ENCODE measurements at places on chromosomes 7 and 10.

DNA sequence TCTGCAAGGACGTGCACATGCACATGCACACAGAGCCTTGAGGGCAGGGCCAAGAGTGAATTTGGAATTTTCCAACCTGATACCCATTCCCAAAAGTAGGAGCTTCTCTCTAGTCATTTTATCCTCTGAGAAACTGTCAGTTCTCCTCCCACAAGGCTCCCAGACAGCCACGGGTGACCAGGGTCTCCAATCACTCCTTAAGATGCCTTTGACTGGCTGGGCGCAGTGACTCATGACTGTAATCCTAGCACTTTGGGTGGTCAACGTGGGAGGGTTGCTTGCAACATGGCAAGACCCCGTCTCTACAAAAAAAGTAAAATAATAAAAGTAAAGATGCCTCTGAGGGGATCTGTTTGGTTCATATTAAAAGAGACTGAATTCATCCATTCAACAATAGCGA is 13.2 kb downstream of the SCD start:
- no peak for DNase-seq

DNA sequence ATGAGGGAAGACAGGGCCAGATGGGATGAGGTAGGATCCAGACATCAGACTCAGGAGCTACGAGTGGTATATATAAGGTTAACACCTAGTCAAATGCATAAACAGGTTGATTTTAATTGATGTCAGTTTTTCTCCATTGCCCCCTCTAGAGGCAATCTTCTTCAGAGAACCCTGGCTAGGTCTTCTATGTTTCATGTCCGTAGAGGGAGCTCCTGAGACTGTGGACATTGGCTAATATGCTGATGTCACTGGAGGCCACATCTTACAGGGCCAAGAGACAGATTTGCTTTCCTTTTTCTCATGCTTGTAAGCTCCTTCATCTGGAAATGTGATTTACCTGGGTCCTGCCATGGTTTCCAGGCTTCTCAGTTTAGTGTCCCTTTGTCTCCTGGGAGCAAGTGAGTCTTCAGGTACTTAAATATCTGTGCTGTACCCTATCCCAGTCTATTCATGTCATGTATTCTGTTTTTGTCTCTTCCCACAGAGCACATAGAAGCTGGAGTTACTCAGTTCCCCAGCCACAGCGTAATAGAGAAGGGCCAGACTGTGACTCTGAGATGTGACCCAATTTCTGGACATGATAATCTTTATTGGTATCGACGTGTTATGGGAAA is 161.6 kb upstream of the PRSS1 start:
- no peak for DNase-seq

DNA sequence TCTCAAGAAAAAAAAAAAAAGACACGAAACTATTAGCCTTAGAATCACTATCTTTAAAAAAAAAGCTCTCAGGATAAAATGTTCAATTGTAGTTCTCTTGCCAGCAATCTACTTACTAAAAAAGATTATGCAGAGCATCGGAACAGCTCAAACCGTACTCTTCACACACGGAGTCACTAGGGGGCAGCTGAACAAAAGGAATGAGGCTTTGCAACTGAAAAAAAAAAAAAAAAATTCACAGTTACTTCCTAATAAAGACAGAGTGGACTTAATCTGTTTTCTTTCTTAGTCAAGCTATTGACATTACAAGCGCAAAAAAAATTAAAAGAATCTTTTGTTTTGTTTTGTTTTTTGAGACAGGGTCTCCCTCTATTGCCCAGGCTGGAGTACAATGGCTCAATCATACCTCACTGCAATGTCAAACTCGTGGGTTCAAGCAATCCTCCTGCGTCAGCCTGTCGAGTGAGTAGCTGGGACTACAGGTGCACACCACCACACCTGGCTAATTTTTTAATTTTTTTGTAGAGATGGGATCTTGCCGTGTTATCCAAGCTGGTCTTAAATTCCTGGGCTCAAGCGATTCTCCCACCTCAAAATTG is 11.5 kb downstream of the PMS2 start:
- no peak for DNase-seq

GRCh38 chr7:29139191-29139590 is 7.1 kb downstream of the CPVL start:
- no peak for DNase-seq

DNA sequence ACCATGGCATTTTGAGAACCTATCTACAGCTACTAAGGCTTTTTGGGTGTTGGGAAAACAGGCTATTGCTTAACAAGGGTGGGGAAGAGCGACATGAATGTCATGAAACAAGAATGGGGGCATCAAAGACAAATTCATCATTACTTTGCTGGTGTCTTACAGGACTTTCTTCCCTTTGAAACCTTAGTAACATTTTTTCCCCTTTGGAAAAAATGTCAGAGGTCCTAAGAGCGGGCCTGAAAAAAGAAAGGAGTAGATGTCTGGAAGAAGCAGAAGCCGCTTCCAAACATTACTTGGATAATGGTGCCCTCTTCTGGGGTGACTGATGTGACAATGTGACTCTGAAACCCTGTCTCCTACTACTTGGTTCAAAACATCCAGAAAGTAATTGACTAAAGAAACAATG is 3.8 kb upstream of the DDX50 start:
- no peak for DNase-seq

DNA sequence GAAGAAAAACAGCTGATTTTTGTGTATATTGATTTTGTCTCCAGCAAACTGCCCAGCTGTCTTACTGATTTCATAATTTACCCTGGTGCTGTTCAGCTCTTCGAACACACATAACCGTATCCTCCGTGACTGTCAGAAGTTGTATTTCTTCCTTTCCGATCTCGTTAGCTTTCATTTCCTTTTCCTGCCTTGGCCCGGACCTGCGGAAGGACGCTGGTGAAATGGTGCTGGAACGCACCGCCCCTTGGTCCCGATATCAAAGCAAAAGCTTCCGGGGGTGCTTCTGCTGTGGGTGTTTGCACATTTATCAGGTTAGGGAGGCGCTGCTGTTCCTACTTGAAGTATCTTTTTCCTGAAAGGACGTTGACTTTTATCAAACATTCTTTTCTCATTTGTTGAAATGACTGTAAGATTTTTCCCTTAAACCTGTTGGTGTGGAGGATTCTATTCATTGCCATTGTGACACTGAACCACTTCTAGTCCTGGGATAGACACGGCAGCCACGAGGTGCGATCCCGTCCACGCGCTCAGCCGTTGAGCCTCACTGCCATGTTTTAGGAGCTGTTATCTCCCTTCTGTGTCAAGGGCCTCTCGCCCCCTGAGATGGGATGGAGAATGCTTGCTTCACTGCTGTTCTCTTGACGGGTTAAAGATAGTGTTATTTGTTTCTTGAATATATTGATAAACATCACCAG is 72.6 kb downstream of the FOXL3 start:
- no peak for DNase-seq

DNA sequence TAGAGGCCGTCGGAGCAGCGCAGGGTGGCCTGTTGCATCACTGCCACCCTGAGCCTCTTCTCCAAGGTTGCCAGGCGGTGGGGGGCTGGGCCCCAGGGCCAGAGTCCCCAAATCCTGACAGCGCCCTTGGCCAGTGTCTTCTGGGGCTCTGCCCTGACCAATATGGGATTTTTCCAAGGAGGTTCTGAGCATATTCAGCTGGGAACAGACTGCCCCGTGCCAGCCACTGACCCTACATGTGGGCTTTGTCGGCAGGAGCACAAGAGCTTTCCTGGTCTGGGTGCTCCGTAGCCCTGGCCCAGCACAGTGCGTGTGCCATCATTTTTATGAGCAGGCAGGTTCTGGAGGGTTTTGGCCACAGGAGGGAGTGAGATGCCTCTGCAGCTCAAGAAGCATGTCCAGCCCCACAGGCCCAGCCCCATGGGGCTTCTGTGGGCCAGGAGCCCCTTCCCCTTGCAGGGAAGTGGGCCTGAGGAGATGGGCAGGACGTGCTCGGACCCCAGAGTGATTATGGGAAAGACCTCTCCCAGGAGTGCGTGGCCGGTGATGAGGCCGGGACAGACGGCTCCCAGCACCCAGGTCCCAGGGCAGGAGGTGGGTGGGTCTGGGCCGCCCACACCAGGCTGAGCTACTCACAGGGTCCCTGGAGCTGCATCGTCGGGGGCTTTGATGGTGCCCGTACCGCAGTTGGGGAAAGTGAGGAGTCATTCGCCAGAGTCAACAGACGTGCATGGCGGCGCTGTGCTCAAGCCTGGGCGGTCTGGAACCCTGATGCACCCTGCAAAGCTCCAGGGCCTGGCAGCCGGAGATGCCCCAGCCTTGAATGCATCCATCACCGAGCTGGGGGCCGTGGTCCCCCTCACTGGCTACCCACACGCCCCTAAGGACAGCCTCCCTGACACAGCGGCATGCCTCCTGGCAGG is 66.6 kb downstream of the PWWP2B start:
- DNase-seq: no peak

DNA sequence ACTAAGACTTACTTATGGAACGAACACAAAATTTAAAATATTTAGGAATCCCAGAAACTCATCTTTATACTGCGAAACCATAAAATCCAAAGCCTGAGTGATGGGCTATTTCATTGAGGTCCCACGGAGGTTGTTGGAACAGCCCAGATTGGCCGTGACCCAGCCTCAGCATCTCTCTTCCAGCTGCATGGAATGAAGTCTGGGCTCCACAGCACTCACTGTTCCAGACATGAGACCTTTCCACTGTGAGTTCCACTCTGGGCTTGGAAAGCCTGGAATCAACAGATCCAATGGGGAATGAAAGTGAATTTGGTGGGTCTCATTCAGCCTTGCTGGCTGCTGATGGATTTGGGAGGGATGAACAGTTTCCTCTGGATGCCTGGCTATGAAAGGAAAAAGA is 184.9 kb downstream of the EMX2 start:
- DNase-seq: no peak

DNA sequence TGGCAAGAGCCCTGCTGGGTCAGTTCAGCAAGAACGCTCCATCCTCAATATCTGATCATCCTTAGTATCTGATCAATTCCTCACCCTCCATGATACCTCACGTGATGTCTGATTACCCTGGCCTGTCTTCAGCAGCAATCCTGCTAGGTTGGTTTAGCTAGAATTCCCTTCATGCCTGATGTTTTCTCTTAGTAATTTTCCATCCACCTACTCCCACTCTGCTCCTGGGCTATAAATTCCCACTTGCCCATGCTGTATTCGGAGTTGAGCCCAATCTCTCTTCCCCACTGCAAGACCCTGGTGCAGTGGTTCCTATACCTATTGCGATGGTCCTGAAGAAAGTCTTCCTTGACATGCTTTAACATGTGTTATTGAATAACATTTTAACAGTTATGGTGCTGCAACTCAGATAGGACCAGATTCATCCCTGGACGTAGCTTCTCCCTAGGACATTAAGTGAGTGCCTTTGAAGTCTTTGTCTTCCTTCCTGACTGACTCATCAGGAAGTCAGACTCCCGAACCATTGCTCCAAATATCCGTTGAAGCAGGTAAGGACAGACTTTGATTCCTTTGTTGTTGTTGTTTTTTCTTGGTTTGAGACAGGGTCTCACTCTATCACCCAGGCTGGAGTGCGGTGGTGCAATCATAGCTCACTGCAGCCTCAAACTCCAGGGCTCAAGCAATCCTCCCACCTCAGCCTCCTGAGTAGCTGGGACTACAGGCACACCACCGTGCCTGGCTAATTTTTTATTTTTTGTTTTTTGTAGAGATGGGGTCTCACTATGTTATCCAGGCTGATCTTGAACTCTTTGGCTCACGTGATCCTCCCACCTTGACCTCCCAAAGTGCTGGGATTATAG is 29.4 kb upstream of the CLDN3 start:
- no peak for DNase-seq

DNA sequence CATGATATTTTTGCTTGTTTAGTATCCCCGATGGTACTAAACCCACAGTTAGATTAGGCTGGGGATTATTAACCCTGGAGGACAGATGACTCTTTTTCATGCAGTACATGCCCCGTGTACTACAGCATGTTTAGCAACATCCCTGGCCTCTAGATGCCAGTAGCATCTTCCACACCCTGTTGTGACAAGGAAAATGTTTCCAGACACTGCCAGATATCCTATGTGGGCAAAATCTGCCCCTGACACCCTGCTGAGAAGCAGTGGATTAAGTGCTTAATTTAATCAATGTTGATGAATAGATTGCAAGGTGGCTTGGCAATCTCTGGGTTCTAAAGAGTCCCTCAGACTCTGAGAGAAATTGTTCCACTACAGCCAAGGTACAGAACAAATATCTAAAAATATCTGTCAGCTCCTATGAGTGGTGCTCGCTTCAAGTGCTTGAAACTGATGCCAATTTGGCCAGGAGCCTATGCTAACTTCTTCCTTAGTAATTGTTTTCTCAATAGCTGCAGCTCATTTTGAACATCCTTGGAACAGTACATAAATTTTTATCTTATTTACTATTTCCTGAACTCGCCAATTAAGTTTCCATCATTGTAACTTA is 247.0 kb downstream of the SORCS1 start:
- DNase-seq: no peak

DNA sequence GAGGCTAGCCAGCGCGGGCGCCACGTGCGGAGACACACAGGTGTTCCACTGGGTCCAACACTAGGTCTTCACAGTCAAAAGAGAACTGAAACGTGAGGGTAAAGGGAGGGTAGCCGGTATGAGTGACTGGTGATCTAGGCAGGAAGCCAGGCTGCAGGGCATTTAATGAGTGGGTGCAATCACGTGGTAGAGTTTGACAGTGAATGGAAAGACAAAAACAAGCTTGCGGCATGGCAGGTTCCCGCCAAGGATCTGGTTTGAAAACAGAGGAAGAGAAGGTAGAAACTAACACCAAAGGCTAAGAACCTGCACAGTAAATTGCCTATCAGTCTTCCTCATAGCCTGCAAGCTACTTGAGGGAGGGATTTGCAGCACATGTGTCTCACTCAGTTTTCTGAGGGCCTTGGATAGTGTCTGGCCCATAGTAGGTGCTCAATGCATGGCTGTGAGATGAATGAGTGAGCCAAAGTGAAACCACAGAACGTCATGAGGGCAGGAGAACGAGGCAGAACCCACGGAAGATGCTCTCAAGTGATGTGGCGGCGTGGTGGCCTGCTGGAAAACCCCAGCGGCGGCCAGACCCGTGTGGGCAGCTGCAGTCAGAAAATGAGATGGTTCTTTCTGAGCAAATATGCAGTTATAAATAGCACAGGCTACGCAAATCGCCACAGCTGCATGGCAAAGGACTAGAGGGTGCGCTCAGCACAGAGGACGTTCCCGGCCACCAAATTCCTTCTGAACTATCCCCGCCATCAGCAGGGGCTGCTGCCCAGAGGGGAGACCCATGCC is 183.6 kb upstream of the NFE2L3 start:
- no peak for DNase-seq

DNA sequence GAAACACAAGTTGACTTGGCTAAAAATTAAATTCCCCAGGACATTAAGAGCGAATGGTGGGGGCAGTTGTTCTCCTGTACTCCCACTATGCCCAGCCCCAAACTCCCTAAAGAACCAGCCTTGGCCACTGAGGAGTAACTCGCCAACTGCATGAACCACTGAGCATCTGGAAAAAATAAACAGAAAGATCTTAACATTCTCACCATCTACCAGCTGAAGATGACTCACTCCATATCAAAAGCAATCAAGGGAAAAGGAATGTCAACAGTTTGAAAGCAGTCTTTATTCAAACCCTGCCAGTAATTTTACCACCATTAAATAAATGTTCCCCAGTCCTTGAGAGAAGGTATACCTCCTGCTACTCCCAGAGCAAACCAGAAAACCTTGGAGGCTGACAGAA is 45.4 kb downstream of the CTTNBP2 start:
- no peak for DNase-seq
